ENCODE measurements at places on chromosomes 5 and 9.

GRCh38 chr9:36128349-36128748 lies 8.2 kb upstream of the GLIPR2 start:
- DNase-seq = no peak

DNA sequence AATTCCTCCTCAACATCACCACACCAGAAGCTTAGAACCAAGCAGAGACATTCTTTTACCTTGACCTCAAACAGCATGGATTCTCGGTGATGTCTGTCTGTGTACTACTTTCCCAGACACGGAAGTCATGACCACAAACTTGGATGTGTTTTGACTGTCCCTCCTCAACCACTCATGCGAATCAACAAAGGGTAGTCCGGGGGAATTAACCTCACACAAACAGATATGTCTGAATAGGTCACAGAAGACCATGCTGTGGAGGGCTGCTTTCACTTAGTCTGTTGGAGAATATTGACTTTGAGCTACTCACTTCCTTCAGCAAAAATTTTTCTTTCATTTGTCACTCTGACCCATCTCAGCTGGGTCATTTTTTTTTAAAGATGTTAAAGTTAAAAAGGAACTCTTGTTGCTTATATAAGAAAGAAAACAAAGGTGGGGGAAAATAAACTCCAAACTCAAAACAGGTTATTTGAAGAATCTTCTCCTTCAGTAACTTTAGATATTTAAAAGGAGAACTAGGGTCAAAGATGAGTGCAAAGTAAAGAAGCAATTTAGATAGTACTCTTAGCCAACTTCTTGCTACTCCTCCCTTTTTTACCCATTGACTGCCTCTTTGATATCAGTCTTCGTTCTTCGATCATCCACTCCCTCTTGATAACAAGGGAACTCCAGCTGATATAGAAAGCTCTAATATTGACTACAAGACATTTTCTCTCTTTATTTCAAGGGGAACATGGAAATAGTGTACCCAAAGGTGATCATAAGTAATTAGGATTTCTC lies 343.4 kb upstream of the CDH6 start:
- no peak for DNase-seq

DNA sequence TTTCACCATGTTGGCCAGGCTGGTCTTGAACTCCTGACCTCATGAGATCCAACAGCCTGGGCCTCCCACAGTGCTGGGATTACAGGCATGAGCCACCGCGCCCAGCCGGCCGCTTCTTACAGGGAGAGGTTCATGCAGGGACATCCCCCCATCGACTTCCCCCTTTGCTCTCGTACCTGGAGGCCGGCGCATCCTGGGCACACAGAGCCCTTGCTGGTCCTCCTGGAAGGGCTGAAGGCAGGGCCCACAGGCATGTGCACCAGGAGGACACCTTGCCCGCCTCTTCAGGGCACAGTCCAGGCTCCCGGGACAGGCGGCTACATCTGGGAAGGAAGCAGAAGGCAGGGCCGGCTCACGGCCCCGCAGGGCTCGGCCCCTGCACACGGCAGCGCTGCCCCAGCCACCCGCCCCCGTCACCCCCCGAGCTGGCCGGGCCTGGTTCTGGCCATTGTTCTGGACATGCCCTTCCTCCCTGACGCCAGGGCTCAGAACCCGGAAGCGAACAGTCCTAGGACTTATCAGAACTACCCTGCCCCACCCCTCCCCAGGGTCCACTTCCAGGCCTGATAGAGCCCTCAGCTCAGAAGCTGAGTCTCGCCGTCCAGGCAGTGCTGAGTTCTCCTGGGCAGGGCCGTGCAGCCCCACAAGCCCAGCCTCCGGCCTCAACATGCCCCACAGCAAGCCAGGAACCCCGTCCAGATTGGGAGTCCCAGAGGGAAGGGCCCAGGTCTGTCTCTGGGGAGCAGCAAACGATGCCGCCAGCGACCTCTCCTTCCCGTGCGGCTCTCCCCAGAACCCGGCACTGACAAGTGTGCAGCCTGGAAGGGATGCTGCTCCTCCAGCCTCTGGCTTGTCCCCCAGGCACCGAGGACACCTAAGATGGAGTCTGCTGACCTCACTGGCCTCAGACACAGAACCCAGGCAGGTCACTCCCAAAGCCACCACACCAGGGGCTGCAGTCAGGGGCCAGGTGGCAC lies 2.9 kb downstream of the NPDC1 start:
- no peak for DNase-seq

DNA sequence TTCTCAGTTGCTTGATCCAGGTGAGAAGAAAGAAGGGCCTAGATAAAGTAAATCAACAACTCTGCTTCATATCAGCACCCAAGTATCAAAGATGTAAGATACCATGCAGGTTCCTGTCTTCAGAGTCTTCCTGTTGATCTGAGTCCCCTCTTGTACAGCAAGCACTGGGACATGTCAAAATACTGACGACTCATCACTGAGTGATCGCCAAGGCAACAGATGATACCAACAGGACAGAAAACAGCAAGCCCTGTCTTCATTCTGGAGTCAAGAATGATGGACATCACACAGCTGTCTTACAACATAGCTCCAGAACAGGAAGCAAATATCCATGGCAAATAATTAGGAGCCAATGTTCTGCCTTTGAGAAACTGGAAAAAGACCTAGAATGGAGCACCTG lies 83.7 kb downstream of the TARS1 start:
- no peak for DNase-seq

DNA sequence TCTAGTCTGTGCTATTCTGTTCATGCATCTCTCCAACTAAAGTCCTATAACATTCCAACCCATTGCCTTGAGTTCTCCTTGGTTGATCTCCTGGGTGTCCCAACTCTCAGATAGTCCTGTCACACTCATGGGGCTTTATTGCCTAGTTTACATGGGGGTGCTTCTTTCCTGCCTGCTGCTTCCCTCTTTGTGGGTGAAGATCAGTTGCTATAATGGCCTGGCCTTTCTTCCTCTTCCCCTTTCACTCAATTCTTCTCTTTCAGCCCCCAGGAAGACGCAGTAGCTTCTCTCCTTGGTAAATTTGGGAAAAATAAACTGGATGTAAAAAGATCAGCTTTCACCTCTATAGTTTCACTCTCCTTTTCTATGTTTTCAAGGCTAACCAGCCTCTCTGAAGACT lies 66.5 kb downstream of the PTCD2 start:
- DNase-seq = no peak

Data from iPS DF 6.9 (cell line).